ENCODE measurements at places on chromosomes 13 and 19.

GRCh38 chr13:24004971-24005370 lies 107.7 kb upstream of the C1QTNF9B start:
- DNase-seq: no peak

GRCh38 chr19:1451916-1452801 lies 2.2 kb downstream of the APC2 start:
- peak; percentile 88 for DNase-seq

DNA sequence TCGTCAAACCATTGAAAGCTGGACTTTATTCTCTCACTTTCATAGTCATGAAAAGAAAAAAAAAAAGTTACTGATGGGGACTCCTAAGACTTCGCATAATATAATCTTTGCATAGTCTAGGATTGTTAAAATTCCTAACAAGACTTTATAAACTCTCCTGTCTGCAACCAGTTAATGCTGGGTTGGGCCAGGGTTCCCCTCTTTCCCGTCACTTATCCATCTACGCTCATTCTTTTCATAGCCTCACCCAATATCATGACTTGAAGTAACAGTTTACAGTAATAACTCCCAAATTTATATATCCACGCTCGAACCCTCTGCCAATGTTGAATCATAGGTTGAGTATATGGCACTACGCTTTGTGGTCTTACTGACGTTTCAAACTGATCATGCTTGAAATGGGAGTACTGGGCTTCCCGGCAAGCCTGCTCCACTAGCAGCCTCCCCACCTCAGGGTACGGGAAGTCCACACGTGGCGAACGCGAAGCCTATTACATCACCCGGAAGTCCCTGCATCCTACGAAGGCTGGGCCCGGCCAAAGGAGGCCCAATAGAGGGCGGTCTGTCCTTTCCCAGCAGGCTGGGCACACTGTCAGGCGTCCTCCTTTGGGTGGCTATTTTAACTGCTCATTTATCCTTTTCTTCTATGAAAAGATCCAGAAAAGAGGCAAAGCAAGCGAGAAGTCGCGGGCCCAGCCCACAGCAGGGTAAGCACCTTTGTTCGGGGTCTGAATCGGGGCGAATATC lies 694 bp upstream of the ZNF460 start:
- peak; percentile 78 for DNase-seq

DNA sequence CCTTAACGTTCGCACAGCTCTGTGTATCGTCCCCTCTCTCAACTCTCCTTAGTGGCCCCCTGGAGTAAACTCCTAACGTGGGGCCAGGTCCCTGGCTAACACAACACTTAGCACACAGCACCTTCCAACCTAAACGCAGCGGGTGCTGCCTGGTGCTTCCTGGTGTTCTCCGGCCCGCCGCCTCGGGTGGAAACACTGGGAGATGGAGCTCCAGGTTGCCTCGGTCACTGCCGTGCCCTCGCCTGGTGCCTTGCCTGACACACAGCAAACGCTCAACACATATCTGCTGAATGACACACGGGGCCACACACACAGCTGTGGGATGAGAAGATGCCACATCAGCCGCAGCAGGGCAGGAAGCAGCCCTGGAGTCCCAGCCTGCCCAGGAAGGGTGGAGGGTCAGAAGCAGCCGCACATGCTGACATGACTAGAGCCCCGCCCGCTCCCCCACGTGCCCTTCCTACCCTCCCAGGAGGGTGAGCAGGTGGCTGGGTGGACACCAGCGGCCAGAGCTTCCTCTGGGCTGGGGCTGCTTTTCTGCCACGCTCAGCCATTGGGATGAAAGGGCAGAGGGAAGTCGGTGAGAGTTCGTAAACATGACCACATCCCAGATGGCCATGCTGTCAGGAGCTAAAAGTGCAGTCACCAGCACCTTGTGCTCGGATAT lies 6.6 kb downstream of the PEPD start:
- no peak for DNase-seq

DNA sequence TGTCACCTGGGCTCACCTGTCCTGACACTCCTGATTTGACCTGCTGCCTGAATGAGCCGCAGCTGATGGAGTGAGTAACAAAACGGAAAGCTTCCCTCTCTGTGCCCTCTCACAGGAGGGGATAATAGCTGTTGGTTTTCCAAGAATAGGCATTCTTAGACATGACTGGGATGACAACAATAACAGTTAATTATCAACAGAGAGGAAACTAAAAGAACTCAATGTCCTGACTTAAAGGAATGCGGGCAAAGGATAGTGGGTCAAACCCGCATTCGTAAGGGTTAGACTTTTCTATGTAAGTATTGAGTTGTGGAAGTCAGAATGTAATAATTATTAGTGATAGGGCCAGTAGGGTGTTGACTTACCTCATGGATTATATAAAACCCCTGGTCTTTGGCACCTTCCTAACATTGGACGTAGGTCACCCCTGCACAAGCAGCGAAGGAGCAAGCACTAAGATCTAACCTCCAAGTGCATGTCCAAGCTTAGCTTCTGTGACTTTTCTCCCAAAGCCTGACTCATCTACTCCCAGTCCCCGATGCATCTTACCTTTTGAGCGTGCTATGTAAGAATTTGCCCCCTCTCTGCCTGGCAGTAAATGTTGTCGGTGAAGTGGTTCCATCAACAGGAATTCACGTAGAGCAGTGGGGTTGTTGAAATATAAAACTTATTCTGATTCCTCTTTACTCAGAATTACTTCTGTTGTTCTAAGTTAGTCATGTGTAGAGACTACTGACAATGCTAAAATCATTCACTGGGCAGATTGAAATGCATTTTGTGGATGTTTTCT lies 442.3 kb downstream of the FGF9 start:
- no peak for DNase-seq

DNA sequence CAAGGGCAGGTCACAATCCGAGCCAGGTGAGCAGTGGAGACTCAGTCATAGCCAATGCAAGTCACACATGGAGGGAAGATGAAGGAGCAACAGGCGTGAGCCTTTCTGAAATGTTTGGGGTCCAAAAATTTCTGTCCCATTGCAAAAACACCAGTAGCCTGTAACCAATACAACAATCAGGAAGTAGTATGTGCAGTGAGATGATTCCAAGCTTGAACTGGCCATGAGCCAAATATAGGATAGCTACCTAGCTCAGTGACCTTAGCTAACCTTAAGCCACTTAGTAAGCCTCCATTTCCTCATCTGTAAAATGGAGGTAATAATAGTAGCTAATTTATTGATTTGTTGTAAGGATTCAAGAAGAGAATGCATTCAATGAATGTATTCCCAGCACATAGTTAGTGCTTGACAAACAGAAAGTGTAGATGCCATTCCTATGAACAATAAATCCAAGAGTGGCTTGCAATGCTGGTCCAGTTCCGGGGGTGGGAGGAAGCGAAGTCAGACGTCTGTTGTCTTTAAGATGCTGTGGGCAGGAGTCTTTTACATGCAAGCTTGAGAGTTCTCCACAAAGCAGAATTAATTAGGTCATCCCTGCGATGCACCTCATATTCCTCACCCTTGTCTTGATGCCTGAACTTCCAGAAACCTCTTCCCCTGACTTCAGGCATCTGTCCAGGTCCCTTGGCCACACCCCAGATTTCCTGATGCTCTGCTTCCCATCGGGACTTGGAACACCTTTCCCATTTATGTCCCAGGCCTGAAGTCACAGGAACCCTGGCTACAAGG lies 195.7 kb upstream of the UBL3 start:
- DNase-seq: no peak

GRCh38 chr19:4774136-4774535 lies 17.4 kb upstream of the FEM1A start:
- no peak for DNase-seq

DNA sequence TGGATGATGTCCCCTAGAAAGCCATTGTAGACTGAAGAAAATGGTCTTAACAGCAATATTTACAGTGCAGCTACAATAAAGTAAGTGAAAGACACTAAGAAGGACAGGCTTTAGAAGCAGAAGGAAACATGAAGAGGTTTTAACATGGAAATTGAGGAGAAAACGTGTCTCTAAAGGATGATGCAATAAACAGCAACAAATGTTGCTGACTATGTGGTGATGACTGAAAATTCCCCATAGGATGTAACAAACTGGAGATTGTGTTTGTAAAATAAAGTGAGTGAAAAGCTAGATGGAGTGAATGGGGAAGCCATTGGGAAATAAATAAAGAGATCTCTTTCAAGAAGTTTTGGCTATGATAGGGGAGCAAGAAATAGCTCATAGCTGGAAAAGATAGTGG lies 186.7 kb upstream of the IPO5 start:
- no peak for DNase-seq

GRCh38 chr13:113941571-113942191 lies 32.2 kb downstream of the C13orf46 start:
- no peak for DNase-seq

DNA sequence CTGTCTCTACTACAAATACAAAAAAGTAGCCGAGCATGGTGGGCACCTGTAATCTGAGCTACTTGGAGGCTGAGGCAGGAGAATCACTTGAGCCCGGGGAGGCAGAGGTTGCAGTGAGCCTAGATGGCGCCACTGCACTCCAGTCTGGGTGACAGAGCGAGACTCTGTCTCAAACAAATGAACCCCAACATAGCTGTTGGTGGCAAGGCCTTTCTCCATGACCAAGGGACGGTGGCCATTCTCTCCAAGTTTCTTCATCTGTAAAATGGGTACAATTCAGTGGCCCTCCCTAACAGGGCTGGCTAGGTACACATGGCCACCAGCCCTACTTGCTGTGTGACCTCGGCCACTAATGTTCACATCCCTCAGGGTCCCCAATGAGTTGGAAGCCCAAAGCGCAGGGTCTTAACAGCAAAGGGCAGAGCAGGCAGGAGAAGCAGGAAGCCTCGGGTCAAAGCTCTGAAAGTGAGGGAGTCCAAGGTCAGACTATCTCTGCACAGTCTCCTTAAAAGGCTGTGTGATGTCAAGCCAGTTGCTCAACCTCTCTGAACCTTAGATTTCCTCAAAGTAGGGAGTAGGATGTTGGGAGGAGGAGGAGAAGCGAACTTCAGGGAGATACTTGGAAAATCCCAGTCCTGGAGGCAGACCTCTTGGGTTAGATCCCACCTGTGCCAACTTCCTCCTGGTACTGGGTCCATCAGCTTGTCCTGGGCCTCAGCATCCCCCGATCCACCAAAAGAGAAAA lies 2.7 kb downstream of the JUND start:
- no peak for DNase-seq

GRCh38 chr13:60893801-60894200 lies 496.8 kb downstream of the TDRD3 start:
- no peak for DNase-seq

- no peak for DNase-seq
Observed at GRCh38 chr13:113897161-113897560, 33.3 kb upstream of the GAS6 start.

DNA sequence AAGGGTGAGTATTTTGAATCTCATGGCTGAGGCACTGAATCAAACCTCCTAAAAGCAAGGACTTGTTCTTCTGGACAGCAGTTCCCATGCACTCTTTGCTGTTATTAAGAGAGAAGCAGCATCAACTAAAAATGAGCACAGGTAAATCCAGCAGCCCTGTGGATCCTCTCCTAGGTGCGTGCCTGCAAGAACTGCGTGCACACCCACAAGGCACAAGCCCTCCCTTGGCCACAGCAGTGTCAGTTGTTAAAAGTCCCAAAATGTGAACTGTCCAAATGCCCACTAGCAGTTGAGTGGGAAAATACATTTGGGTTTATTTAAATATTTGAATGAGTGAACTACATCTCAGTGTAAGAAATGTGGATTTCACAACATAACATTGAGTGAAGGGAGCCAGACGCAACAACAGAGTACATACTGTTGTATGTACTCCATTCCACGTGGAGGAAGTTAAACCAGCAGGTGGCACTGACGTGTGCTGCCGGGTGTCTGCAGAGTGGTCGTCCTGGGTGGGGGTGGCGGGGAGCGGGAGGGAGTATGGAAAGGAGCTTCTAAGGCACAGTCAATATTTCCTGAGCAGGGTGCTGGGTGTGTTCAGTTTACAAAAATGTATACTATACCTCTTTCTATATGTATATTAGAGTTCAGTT lies 266.4 kb downstream of the NALCN start:
- DNase-seq: no peak

DNA sequence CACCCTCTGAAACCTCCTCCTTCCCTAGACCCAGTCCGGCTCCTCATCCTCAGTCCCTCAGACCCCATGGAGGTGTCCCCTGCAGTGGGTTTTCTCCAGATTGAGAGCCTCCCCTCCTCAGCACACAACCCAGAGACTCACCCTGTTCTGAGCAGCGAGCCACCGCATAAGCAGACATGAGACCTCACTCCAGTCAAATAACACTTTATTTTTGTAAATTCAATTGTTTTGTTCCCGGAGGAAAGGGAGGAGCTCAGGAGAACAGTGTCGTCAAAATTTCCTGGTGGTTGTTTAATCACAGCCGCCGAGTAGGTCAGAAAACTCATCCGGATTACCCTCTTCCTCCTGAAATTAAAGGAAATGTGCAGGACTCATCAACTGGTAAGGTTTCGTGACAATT lies 57.5 kb downstream of the ERICH4 start:
- DNase-seq: no peak

DNA sequence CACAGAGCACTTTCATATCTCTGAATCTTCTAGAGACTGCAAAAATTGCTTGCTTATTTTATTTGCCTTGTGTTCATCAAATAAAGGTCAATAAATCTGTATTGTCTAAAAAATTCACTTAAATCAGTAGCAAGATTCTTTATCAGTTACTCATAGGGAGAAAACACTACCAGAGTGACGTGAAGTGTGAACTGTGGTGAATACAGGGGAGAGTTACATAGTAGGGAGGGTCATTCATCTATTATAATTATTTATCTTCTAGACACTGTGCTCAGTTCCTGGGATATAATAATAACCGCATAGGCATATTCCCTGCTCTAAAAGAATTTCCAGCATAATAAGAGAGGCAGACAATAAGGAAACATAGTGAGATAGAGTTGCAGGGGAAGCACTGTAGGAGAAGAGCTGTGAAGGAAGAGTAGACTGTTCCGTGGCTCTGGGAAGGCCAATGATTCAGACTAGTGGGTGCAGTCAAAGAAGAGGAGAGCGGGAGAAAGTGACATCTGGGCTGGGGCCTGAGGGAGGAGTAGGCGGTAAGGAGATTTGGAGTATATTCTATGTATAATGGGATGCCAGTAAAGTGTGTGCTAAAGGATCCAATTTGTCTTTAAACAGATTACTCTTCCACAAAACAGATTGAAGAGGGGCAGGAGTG lies 84.0 kb upstream of the TDRD3 start:
- DNase-seq: no peak

DNA sequence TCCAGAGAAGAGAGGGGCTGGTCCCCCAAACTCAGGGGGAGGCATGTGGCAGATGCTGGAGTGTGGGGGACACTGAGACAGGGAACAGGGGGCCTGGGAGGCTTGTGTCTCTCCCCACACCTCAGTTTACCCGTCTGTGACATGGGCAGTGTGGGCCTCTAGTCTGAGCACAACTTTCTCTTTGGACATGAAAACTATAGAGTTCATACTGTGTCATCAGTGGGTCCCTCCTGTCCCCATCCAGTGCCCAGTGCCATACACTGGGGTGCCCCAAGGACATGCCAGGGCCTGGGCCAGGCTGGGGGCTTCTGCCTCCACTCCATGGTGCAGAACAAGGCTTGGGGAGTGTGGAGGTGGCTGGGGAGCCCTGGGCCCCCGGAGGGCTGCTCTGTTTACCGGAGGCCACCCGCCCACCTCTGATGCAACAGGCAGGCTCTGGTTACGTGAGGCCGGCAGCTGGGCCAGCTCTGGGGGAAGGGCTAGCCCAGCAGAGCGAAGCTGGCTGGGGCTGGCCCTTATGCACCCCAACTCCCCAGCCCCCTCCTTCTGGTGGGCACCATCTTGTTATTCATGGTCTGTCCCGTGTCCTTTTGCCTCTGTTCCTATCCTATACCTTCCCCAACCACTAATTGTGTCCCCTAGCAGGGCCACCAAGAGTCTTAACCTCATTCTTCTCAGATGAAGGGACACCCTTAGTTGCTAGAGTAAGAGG lies 1.9 kb upstream of the MEF2B start:
- DNase-seq: no peak
